ENCODE measurements at places on chromosomes 5 and 9.
A peak's percentile ranks its signal among the peaks of the same experiment; 100 is the strongest.

DNA sequence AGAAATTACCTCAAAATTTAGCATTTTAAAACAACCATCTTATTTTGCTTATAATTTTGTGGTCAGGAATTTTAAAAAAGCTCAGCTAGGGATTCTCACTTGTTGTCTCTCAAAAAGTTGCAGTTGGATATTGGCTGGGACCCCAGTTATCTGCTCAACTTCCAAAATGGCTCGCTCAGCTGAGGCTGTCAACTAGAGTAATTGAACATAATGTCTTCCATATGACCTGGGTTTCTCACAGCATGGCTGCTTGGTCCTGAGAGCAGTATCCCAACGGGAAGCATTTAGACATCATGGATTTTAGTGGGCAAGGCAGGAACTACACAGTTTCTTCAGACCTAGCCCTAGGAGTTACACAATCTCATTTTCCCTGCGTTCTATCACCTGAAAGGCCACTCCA, 63.6 kb upstream of the SPEF2 start:
- no peak for DNase-seq

- DNase-seq = no peak
These were observed 116.6 kb downstream of the DROSHA start for GRCh38 chr5:31415009-31415923.

DNA sequence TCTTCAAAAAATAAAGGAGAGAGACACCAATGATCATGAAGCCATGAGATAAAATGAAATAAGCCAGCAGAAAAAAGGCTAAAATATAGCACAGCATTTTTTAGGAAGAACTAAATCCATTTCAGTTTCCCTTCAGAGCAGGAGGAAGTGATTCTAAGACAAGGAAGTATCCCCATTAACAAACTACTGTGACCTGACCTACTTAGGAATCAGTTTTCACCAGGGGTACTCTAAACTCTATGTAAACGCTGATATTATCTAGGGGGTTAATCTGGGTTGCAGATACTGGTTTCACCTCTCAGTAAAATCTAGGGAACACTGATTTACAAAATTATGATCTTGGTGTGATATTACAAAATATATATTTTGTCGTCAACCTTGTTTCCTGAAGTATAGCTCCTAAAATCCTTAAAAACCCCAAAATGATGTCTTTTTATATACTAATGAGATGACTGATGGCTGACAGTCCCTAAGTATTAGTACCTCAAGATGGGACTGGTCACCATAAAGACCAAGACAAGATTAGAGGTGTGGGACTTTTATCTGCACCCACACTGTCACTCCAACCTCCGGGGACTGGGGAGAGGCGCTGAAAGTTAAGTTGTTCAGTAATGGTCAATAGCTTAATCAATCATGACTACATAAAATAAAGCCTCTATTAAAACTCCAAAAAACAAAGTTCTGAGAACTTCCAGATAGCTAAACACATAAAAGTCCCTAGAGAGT, 2.9 kb upstream of the FNBP1 start:
- DNase-seq = no peak

DNA sequence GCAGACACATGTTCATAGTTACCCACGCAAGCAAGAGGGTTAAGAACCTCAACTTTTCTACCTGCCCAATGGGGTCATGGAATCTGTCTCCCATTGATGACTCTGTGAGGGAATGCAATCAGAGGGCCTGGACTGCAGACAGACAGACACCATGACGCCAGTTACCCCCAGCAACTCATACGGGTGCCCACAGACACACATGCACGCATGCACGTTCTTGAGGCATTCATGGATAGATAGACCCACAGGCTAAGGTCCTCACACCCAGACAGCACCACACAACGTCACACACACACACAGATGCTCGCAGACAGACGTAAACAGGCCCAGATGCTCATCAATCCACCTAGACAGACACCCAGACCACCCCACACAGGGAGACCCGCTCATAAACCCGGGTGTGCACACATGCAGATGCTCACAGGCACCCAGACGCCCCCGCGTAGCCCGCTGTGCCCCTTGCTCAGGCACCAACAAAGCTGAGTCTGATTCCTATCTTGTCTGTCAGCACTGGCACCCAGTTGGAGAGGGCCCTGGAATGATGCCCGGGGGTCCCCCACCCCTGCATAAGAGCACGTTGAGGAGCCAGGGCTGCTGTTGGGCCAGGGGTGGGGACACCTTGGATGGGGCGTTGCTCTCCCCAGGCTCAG, 23.6 kb downstream of the LHX2 start:
- DNase-seq = no peak

DNA sequence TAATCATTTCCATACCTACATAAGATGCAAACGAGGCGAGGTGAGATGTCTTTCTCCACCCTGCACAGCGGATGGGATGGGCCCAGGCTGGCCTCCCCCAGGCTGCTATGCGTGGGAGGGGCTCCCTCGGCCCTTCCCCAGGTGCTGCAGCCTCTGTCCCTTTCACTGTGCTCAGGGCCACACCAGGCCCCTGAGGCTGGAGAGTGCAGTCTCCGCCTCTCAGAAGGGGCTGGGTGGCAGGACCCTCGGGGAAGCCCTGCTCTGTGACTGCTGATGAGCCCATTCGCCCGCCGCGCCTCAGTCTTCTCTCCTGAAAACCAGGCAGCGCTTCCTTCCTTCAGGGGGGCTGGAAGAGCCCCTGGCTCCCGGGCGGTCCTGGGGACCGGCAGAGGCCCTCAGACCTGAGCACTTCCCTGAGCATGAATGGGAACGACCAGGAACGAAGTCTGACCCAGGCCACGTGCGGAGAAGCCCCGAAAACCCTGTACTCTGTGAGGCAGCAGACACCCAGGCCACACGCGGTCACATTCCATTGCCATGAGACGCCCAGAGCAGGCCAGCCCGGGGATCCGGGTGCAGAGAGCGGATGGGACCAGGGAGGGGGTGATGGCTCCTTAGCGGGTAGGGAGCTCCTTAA, 21.9 kb upstream of the NOTCH1 start:
- DNase-seq = no peak

DNA sequence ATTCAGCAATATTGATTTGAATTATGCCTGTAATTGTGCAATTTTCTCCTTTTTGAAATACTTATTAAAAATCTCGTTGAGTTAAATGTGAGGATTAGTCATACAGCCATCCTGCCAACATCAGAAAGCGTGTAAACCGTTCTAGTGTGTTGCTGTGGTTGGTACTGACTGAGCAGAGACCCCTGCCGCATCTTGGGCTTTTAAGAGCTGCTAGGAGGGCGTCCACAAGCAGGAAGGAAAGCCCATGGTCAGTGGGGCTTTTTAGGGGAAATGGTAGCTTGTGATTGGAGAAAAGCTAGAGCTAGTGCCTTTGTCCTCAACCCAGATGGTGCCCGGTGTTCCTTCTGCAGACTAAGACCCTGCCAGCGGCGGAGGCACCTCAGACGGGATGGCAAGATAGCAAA, 1.3 kb downstream of the SDHA start:
- peak; percentile 14 for DNase-seq

DNA sequence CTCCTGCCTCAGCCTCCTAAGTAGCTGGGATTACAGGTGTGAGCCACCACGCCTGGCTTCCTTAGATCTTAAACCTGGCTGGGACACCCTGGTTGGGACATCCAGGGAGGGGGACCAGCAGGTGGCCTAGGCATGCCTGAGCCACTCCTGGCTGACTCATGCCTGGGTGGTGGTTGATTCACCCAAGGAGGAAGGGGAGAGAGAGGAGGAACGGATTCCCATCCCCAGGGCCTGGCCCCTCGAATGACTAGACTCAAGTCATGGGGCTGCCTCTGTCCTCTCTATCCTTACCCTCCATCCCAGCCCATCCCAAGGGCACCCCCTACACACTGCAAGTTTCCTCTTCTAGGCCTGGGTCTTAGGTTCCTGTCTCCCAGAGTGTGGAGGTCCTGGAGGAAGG, 12.7 kb downstream of the EEIG1 start:
- no peak for DNase-seq

DNA sequence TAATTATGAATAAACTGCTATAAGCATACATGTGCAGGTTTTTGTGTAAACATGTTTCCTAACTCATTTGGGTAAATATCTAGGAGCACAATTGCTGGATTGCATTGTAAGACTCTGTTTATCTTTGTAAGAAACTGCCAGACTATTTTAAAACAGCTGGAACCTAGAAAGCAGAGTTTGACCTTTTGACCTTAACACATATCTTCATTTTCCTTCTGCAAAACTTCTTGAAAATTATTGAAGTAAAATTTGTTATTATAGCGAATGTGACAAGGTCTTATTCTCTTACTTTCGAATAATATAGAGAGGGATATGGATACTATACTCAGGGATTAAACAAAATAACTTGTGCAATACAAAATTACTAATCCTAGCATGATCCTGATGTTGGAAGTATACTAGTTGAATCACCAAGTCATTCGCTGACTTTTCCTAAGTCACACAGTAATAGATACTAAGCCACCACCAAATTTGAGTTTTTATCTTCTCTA, 3.2 kb upstream of the ANXA1 start:
- DNase-seq = no peak

GRCh38 chr9:27369591-27369990, 72.6 kb upstream of the EQTN start:
- DNase-seq = no peak

DNA sequence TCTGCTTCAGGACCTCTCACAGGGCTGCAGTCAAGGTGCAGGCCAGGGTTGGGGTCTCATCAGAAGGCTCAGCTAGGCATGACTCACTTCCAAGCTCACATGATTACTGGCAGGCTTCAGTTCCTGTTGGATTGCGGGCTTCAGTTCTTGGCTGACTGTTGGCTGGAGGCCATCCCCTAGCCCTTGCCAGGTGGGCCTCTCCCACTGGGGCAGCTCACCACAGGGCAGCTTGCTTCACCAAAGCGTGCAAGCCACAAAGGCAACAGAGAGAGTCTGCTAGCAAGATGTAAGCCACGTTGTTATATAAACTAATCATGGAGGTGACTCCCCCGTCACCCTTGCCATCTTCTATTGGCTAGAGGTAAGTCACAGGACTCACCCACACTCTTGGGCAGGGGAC, 14.4 kb downstream of the CPLX2 start:
- DNase-seq = no peak

- DNase-seq = no peak
These were observed 151.2 kb downstream of the TTC39B start for GRCh38 chr9:15155826-15156225.

GRCh38 chr5:88489364-88489763, 220.7 kb upstream of the TMEM161B start:
- no peak for DNase-seq

DNA sequence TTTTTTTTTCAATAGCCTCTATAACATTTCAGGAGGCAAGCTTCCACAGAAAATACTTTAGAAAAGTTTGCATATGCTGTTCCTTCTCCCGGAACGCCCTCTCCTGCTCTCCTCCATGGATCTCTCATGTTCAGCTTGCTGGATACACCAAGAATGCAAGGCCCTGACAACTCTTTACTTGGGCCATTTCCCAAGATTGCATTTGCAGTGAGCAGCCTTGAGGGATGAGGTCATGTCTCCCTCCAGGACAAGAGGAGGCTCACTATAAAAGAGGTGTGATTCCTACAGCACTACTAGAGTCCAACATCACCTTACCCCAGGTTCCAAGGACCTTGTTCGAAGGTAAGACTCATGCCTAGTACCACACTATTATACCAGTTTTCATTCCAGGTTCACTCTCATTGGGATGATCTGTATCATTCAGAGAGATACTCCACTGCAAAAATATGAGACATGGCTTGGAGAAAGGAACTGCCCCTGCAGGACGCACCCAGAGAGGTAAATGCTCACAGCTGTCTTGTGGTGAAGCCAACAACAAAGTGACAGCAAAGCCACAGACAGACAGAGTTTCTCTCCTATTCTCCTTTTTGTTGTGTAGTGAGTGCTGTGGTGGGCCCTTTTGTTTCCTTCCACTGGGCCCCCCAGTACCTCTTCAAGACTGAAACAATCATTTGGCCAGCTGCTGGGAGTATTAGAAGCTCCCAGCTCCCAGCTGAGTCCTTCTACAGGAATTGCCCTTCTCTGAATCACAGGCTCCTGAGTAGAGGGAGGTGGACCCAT, 151.7 kb upstream of the ZNF366 start:
- DNase-seq = no peak

Data from CMK (cell line).